ENCODE measurements at places on chromosomes 6 and 20.

GRCh38 chr6:42808492-42809483, 26.9 kb downstream of the BICRAL start:
- DNase-seq: no peak

DNA sequence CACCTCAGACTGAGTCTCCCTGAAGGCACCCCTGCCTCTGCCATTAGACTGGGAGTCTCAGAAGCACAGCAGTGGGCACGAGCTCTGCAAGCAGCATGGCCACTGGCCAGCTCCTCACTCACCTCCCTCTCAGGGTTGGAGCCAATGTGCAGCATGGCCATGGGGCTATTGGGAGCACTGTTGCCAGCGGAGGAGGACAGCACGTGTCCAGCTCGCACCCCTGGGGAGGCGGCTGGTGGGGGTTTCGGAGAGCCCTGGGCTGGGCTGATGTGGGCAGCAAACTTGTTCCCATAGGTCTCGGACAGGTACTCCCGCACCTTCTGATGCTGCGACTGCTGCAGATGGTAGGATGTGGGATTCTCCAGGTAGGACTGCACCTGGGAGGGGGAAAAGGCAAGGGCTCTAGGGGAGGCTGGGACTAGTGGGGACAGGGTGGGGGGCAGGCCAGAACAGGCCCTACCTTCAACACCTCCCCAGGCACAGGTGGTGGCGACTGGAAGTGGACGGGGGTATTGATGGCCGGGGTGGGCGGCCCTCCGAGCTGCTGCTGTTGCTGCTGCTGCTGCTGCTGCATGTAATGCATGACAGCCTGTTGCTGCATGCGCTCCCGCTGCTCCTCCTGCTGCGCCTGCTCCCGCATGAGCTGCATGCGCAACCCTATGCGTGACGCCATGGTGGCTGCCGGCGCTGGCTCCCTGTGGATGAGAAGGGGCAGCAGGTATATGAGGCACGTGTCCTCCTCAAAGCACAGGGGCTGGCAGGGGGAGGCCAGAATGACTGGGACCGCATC, 44.7 kb downstream of the TFEB start:
- no peak for DNase-seq

GRCh38 chr6:134853111-134854055, 96.5 kb downstream of the ALDH8A1 start:
- DNase-seq: no peak

DNA sequence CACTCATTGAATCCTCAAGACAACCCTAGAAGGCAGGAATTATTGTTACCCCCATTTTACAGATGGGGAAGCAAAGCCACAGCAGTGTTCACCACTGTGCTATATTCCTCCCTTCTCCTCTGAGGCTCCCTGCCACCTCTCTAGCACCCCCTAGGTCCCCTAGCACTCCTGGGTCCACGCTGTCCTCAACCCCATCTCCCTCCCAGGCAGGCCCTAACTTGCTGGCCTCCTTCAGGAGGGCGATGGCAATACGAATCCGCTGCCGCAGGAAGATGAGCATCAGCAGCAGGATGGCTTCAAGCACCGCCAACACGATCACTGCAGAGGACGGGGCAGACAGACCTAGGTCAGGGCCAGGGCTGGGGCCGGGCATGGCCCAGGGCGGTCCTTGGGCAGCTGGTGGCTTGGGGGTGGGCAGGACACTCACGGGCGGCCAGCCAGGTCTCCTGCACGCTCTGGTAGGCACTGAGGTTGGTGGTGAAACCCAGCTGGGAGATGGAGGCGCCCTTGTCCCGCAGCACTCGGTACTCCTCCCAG, 7.8 kb upstream of the NEU1 start:
- DNase-seq: no peak

DNA sequence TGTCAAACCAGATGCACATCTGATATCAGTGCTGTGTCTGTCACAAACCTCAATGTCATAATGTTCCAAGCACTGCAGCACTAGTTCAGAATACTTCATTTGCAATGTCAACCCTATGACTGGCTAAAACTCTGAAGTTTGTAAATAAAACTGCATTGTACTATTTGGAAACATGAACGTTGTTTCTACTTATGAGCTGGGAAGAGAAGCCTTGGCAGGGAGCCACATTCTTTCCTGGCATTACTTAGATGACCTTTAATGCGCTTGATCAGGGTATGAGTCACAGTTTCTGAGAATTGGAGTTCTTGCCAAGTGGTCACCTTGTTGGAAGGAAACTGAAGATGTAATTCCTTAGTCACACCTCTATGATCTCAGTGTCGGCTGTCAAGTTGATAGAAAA, 664.8 kb upstream of the MMS22L start:
- DNase-seq: no peak

DNA sequence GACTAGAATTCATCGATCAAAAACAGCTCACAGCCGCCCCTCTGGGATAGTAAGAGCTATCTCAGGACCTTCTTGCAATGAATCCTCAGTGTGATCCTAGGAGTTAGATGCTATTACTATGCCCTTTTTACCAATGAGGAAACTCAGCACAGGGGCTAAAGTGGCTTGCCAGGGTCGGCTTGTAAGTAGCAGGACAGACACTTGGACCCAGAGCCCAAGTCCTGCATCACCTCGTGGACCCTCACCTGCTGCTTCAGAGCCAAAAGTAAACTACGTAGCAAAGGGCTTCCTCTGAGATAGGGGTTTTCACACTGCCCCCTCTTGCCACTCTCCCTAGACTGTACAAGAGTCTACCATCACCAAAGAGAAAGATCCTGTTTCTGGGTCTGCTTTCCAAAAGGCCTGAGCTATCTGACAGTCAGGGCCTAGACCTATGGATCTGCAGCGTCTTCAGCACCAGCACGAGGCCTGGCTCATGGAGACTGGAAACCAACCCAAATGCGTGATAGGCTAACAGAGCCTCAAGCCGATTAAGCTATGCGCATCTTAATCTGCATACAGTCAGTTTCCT, 172.3 kb downstream of the ANKRD60 start:
- DNase-seq: no peak

DNA sequence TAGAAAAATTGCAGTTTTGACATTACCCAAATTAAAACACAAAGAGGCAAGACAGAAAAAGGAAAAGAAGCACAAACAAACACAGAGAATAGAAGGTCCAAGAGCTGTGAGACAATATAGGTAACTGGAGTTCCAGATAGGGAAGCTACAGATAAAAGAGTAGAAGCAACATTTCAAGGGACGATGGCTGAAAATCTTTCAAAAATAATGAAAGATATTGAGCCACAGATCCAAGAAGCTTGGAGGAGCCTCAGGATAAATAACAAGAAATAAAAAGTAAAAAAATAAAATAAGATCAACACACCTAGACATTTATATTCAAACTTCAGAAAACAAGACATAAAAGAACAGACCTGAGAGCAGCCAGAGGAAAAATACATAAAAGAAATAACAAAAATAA, 164.9 kb downstream of the FNDC1 start:
- DNase-seq: no peak

DNA sequence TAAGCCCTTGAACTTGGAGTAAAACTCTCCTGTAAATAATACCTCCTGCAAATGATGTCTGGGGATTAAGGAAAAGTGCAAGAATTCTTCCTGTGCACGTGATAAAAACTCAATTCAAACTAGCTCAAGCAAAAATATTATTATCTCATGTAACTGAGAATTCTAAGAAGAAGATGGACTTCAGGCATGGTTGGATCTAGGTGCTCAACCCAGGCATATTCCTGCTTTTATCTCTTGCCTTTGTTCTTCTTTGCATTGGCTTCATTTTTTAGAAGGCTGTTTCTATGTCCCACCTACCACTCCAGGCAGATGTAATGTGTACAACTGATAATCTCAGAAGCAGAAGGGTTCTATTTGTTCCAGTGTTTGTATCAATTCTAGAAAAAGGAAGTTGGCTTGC, 95.8 kb downstream of the DACT2 start:
- DNase-seq: no peak

DNA sequence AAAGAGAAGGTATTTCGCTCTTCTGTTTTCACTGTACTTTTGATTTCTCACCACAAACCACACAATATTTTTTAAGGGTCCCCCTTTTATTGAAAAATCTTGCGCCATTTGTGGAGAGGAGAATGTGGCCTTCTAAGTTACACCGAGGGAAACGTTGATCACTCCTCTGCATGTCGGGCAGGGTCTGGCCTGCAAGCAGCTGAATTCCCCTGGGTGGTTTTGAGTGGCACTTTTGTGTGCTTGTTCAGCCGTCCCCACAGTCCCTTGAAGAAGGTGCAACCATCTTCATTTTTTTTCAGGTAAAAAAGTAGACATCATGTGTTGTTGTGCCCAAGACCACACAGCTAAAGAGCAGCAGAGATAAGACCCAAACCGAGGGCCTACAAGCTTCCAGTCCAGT, 6.1 kb downstream of the GPR31 start:
- DNase-seq: no peak

Measured in stimulated activated CD4-positive, alpha-beta T cell treated with anti-CD3 and anti-CD28 coated beads, Interleukin-1b, Interleukin-23, amount 100 ng/mL, for 48 hours (primary cell).